Heart right ventricle (tissue), 16 donors: ENCODE measurements at places on chromosomes 4 and X. TPM values are rescaled to one million over a fixed set of nuclear protein-coding genes. Genes with fewer than 3 reads are reported as not detected.

DNA sequence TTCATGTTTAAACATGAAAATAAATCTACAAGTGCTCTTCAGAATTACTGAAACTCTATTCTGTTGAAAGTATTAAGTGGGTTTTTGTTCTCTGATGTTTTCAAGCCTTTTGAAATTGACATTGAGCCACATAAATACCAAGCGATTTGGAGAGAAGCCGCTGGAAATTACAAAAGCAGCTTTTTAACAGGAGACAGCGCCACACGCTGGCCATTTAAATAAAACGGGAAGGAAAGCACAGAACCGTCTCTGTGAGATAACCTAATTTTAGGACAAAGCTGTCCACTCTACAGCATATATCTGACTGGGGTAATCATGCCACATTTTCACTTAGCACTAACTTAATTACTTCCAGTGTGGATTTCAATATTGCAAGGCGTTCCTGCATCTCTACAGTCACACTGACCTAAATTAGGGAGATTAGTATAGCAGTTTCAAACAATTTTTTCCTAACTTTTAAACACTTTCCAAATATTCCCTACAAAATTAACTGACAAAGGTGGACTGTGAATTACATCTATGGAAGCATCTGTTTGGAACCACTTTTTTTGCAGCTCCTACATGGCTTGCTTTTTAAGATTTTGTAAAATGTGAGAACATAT is 6.8 kb upstream of the ANOS1 start:
- DNase-seq = no peak

DNA sequence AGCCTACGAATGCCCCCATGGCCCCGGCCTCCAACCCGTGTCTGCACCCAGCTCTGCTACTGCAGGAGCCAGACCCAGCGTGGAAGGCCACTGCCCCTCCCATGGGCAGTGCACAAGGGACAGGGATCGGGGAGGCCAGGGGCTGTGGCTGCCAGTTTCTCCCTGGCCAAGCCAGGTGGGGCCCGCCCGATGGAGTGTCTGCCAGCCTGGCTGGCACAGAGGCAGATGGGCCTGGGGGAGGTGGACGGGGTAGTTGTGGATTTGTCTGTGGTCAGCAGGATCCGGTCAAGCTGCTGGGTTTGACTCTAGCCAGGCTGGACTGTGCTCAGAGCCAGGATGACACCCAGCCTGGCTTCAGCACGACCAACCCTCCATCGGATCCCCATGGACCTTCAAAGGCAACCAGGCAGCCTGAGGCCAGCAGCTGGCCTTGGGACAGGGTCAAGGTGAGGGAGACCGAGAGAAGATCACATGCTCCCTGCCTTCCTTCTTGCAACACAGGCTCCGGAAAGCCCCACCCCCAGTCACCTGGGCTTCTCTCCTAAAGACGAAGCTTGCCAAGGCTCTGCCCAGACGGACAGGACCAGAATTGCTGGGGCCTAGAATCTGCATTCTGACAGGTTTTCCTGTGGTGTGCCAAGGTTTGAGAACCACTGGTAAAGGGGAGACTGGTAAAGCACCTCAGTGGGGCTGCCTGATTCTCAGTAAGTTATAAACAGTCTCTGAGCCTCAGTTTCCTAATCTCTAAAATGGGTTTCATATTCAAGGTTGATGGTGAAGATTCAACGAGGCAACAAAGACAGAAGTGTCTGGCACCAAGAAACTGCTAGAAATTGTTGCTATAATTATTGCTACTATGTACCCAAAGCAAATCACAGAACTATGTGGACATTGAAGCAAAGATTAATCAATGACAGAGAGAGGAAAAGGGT is 78.6 kb downstream of the PPP2R2C start:
- DNase-seq = no peak

DNA sequence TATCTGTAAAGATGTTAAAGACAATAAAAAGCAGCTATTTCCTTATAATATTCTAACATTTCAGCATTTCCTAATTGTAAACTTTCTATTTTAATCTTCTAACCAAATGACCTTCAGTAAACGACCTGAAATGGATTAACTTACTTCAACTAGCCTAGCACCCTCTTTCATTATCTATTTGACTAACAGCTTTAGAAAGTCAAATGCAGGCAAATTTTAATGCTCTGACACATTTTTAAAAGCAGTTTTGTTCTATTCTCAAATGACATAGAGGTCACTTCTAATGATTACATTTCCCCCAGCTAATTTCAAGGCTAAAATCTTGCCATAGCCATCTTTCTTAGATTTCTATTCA is 41.9 kb downstream of the SLC7A11 start:
- DNase-seq = no peak

The AVPR2 gene
- 1.4 TPM for total RNA-seq
